ENCODE measurements at places on chromosomes 13 and 19. TPM values are rescaled to one million over a fixed set of nuclear protein-coding genes. Genes with fewer than 3 reads are reported as not detected.

DNA sequence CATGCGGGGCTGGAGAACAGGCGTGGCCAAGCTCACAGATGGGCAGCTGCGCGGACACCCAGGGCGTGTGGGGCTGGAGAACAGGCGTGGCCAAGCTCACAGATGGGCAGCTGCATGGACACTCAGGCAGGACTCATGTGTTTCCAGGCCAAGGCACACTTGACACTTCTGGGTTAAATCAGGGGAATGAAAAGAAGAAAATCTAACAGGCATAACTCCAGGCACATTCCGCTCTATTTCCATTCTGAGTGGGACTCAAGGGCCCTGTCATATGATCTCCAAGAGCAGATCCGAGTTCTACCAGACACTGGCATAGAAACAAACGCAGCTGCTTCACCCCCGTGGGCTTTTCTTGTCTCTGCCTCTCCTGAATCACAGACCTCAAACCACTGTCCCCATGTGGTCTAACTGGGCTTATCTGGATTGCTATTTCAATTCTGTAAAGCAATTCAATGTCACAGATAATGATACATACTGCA lies 17.4 kb upstream of the C13orf46 start:
- DNase-seq: no peak

The PCDH17 gene
- 235 TPM for total RNA-seq

DNA sequence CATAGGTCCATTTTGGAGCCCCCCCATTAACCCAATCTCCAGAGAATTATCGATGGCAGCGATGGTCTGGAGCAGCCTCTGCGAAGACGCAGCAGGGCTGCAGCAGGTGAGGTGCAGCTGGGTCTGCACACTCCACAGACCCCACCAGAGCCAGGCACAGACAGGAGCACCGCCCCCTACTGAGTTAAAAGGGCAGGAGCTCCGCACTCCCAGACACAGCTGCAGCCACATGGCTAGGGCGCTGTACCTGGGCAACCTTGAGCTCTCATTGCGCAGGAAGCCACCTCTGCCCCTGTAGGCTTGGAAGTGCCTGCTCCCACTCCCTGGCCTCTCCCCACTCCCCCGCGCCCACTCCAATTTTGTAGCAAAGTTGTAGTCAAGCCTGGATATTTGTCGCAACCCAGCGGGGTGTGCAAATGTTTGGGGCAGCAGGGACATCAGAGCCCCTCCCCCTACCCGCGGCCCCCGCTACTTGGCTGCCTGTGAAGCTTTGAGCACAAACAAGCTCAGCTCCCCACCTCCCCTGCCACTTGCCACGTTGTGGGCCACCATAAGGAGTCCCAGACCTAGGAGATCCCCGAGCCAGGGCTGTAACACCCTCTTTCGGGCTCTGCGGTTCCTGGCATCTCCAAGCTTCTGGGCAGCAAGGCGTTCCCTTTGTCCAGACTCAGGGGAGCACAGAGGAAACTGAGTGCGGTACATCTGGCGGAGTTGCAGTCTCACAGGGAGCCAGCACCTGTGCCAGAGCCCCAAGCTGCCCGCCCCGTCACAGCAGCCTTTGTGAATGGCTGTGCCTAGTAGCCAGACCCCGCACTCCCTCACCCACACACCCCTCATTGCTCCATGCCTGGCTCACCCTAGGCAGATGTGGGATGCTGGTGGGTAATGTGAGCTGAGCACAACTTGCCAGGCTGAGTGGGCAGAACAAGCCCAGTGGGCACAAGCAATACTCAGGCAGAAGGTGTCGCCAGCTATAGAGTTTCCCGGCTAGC lies 949.7 kb upstream of the SLITRK1 start:
- no peak for DNase-seq

The COL4A2 gene
- total RNA-seq: 164 TPM

DNA sequence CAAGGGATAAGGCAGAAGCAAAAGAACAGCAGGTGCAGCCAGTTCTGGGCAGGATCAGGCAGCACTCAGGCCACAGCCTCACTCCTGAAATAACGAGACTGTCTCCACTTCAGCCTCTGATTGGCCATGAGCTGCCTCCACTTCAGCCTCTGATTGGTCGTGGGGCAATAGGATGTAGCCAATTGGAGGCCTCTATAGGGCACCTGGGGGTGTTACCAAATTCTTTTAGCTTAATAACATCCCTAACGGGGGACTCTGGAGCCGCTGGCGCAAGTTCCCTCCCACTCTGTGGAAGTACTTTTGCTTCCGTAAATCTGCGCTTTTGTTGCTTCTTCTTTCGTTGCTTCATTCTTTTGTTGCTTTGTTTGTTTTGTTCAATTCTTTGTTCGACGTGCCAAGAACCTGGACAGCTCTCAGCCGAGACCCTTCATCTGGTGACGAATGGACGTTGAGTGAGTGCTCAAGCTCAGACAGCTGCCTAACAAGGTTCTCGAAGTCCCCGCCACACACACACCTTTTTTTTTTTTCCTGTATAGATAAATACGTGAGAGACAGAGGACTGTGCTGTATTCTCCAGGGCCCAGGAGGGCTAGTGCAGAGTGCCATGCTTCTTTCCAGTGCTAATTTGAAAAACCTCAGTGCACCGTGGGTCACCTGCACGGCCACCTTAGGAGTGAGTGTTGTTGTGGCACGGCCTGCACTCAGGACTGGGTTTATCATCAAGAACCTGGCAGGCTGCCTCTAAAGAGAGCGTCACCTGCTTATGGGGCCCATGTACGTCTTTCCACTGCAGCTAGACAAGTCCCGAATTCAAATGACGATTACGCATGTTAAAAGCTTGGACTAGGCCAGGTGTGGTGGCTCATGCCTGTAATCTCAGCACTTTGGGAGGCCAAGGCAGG lies 32.0 kb upstream of the TUBGCP3 start:
- no peak for DNase-seq

GRCh38 chr19:16160943-16161560 lies 12.3 kb downstream of the CIB3 start:
- no peak for DNase-seq

- no peak for DNase-seq
Observed at GRCh38 chr19:18194554-18195238, 1.7 kb downstream of the MPV17L2 start.

The LAIR1 gene
- 2.1 TPM for total RNA-seq

The TMEM38A gene
- 11.3 TPM for total RNA-seq

- no peak for DNase-seq
Observed at GRCh38 chr13:64158908-64159307, 2743.3 kb upstream of the PCDH20 start.

GRCh38 chr13:42766016-42766415 lies 15.4 kb upstream of the FAM216B start:
- no peak for DNase-seq

DNA sequence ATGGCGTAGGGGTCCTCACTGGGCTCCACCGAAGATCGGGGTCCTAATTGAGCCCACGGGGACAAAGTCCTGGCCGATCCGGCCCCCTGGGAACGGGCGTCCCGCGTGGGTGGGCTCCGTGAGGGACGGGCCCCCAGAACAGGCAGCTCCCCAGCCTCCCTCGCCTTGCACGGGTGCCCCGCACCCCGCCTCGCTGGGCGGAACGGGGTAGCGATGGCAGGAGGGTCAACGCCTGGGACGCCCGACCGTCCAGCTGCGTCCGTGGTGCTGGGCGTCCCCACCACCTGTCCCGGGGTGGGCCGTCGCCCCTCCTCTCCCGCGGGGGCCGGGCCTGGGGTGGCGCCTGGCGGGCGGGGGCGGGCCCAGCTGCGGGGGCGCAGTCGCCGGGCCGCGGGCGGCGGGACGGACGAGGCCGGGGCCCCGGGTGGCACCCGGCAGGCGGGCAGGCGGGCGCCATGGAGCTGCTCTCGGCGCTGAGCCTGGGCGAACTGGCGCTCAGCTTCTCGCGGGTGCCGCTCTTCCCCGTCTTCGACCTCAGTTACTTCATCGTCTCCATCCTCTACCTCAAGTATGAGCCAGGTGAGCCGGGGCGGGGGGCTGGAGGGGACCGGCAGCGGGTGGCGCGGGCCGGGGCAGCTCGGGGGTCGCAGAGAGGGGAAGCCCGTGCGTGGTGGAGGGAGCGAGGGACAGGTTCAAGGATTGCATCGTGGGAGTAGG lies at the start of gene TMEM38A:
TMEM38A (plus strand) TSS at position 377 of the 717 bp plus-strand sequence; CDS start at position 456, 79 bp downstream.
- no peak for DNase-seq

- peak; percentile 30 for DNase-seq
Observed at GRCh38 chr13:80979035-80979641, 638.2 kb upstream of the SPRY2 start.

DNA sequence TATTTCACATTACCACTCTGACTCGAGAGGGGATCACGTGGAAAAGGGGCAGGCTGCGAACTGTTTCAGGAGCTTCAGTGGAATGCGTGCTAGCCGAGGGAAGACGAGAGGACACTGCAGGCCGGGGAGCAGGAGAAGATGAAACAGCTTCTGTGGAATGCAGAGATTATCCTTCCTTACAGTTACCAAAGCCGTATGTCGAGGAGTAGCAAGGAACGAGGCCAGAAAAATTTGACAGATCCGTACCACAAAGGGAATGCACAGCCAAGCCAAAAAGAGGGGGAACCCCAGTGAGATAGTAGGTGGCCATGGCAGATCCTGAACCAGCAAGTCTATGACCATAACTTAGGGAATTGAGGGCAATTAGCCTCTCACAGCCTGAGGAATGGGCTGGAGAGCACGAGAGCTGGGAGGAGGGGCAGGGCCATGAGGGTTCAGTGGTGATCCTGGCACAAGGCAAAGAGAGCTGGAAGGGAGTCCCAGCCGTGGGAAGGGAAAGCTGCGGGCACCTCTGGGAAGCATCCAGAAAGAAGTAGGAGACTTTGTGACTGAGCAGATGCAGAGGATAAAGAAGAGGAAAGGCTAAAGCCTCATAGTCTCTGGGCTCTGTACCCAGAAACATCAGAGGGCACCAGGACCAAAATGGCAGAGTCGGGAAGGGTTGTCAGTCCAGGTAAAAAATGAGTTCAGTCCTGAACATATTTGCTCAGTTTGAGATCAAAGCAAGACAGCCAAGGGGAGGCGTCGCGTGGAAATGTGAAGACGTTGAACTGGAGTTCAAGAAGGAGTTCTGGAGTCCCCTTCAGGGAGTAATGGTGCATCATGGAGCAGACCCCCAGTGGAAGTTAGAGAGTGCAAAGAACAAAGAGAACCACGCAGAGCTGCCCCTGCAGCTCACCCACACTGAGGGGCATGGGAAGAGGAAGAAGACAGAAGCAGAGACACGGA lies 5.1 kb downstream of the COL4A1 start:
- DNase-seq: no peak

GRCh38 chr13:40251343-40252032 lies 415.0 kb downstream of the FOXO1 start:
- no peak for DNase-seq

The ZNF470 gene
- total RNA-seq: 18.2 TPM

GRCh38 chr13:57507752-57508463 lies 123.6 kb upstream of the PCDH17 start:
- DNase-seq: no peak

DNA sequence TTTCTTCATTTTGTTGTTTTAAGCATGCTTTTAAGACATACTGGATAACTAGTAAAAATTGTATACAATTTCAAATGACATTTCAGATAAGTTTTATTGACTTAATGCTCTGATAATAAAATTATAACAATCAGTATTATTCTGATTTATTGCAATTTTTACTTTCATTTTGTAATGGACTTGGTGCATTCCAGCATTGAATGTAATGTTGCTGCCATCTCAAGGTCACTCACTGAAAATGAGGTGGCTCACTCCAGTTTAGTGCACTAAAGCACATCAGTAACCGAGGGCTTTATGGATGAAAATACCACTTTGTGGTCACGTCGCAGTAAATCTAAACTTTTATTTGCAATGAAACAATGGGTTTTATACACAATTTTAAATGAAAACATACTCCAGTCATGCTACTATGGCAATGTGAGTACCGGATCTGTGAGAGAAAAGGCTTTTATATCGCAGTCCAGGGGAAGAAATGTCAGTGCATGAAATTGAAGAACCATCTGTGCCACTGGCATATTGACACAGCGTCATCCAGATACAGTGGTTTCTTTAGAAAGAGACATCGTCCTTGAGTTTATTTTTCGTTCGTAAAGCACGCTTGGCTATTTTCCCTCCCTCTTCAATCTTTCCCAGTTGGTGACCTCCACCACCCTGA lies 20.7 kb upstream of the ZNF507 start:
- DNase-seq: no peak

The FBXO27 gene
- total RNA-seq: 6.4 TPM

The ARL11 gene
- total RNA-seq: 0.18 TPM

- DNase-seq: no peak
Observed at GRCh38 chr19:54024660-54025059, 33.2 kb downstream of the CACNG6 start.

GRCh38 chr13:40404967-40405716 lies 261.3 kb downstream of the FOXO1 start:
- no peak for DNase-seq

DNA sequence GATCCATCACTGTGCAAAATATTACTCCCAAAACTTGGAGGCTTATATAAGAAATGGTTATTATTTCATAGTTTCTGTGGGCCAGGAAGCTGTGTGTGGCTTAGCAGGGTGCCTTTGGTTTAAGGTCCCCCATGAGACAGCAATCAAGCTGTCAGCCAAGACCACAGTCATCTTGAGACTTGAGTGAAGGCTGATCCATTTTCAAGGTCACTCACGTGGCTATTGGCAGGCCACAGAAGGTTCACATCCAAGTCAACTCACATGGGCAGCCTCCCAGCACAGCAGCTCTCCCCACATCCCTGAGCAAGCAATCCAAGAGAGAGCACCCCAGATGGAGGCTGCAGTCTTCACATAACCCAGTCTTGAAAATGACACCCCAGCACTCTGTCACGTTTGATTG lies 537.4 kb downstream of the MYO16 start:
- no peak for DNase-seq

GRCh38 chr19:35142606-35143230 lies 337 bp upstream of the FXYD7 start:
- no peak for DNase-seq

The LYL1 gene
- total RNA-seq: 3.1 TPM

The ZNF382 gene
- total RNA-seq: 87.1 TPM

- DNase-seq: no peak
Observed at GRCh38 chr13:113650275-113650674, 7.7 kb downstream of the ATP4B start.

The NOVA2 gene
- total RNA-seq: 17.5 TPM

DNA sequence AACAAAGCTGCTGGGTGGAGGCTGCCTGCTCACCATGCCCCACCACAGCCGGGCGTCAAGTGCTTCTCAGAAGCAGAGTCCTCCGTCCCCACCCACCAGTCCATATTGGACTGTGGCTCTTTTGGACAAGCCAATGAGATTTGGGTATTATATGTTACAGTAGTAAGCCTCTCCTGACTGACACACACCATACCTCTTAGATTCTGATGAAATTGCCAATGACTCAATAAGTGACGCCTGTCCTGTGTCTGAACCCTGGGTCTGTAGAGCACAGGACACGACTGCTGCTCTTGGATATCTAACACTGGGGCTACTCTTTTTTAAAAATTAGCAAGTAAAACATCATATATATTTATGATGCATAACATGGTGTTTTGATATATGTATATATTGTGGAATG lies 44.8 kb upstream of the UBAC2 start:
- no peak for DNase-seq

- DNase-seq: peak; percentile 23
Observed at GRCh38 chr13:39407786-39408185, 195.2 kb downstream of the LHFPL6 start.

Measured in cerebellum (tissue), 4 donors.